CD4-positive, alpha-beta T cell treated with Interleukin-6 for 4 hours (primary cell): ENCODE measurements at places on chromosomes 2 and 18.

- DNase-seq, result no peak
These were observed 19.7 kb downstream of the IAH1 start for GRCh38 chr2:9494081-9494480.

DNA sequence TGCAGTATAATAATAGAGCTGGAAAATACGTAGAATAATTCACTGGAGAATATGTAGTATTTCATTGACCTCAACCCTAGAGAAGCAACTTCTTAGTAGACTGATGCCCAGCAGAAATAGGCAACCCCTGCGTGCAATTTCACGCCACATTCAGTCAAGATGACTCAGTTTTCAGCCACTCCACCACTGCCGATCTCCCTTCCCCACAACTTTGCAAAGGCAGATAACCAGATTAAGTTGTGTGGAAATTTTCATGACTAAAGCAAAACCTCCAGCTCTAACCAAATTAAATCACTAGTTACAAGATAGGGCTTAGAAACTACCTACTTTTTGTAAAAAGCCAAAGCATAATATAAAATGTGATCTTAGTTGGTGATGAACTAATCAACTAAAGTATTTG is 63.3 kb upstream of the STK17B start:
- peak; percentile 59 for DNase-seq

DNA sequence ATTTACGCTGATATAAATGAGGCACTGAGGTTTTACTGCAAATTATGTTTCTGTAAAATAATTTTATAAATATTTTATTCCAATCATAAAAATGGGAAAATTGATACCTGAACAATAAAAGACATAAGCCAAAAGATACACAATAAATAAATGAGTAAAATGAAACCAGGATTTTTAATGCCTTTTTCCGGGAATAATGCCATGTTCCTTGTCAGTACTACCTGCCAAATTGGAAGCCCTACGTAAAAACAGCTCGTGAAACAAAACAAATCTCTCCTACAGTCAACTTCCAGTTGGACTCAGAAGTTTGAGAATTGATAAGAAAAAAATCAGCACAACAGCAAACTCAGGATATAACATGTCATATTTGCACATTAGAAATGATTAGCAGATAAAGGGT is 18.0 kb downstream of the GALNT3 start:
- no peak for DNase-seq

- DNase-seq, result no peak
These were observed 506.1 kb upstream of the FAM98A start for GRCh38 chr2:34105006-34105767.

DNA sequence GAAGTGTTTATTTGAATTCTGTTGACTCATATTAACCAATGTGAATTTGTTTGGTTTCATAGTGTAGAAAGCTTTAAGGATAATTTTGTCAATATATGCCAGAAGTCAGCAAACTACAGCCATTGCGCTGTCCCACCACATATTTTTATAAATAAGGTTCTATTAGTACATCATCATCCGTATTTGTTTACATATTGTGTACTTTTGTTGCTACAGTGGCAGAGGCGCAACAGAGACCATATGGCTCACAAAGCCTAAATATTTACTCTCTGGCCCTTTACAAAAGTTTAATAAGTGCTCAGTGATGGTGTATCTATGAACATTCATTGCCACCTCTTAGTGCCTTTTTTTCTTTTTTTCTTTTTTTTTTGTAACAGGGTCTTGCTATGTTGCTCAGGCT is 6.4 kb downstream of the ERLEC1 start:
- no peak for DNase-seq

- DNase-seq, result no peak
These were observed 115.9 kb upstream of the FOSL2 start for GRCh38 chr2:28276807-28277206.

DNA sequence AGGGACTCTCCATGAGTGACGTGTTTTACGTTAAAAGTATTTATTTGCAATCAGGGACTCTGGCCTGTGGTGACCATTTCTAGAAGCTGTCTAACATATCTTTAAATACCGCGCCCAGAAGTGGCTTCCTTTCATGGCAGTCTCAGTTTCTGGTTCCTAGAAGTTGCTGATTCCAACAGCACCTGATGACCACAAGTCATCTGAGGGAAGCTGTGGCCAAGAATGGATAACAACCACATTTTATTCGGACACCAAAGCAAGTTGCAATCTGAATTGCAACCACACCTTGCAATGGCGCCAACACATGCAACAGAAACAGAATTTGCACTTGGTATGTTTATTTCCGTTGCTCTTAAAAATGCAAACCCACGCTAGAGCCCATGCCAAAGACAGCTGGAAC is 33.1 kb downstream of the MEX3C start:
- no peak for DNase-seq

GRCh38 chr18:12470382-12471075 is 62.8 kb downstream of the PRELID3A start:
- DNase-seq, result no peak

DNA sequence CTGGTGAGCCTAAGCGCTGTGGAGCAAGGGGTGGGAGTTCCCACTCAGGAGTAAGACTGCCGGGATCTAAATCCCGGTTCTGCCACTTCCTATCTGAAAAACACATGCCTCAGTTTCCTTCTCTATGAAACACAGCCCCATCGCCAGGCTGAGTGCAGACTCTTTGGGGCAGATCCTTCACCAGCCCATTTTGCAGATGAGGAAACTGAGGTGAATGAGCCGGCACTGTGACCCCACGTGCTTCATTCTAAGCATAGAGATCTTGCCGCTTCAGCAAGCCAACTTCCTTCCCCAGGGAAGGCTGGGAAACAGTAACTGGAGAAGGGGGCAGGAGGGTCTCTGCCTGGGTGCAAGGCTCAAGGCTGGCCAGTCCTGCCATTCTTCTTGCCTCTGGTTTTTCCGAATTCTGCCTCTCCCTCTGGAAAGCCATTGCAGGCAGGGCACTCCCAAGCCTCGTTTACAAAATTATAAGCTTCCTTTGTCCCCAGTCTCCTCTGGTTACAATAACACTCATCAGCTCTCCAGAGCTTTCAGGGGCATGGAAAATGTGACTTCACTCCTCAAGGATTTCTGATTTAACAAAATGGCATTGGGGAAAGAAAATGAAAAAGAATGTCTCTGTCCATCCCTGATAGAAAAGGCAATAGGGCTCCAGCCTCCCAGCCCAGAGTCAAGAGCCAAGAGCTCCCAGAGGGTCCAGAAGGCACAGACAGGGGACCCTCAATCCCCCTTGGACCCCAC is 249.2 kb downstream of the TNS1 start:
- DNase-seq, result no peak

GRCh38 chr2:106339609-106340008 is 128.6 kb downstream of the RGPD3 start:
- no peak for DNase-seq

DNA sequence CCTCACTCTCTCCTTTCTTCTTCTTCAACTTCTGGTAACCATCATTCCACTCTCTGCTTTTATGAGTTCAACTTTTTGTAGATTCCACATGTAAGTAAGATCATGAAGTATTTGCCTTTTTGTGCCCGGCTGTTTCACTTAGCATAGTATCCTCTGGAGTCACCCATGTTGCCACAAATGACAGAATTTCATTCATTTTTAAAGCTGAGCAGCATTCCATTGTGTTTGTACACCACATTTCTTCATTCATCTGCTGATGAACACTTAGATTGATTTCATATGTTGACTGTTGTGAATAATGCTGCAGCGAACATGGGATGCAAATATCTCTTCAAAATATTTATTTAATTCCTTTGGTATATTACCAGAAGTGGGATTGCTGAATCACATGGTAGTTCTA is 133.6 kb upstream of the ERBB4 start:
- DNase-seq, result no peak

GRCh38 chr18:13565228-13565627 is 161.1 kb downstream of the FAM210A start:
- DNase-seq, result no peak

GRCh38 chr2:237633061-237633561 is 5.7 kb downstream of the LRRFIP1 start:
- DNase-seq, result no peak

GRCh38 chr18:48129621-48130082 is 199.2 kb upstream of the SMAD2 start:
- no peak for DNase-seq

- DNase-seq, result no peak
These were observed 1.3 kb upstream of the LYPD1 start for GRCh38 chr2:132671151-132671835.
